Ovary (tissue), 10 donors: ENCODE measurements at places on chromosomes 5 and 9.

DNA sequence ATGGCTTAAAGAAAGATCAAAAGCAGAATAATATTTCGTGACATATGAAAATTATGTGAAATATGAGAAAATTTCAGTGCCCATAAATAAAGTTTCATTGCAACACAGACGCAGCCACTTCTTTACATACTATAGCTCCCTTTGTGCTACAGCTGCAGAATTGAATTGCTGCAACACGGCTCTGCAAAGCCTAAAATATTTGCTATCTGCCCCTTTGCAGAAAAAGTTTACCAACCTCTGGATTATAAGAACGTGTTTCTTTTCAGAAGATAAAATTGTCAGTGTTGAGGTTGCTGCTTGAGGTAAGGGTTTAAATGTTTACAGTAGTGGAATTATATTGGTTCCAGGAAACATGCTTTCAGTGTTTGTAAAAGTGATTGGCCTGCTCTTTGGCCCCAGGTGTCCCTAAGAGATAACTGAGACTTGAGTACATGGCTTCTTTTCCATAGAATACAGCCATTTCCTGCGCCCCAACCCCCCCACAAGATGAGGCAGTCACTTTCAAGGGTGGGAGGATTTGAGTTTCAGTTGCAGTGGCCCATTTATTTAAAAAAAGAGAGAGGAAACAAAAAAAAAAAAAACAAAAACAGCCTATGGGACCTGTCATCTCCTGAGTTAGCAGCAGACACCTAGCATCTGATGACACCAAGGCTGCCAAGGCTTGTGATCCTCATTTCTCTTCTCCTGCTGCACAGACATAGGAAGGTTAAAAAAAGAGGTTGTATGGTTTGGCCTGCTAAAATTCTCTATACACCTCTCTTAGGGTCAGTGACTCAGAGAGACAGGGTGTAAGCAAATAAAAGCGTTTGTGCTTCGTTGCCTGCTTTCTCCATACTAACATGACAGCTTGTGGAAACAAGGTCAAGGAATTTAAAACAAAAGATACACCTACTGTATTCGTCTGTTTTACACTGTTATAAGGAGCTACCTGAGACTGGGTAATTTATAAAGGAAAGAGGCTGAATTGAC lies 28.0 kb upstream of the HTR4 start:
- no peak for DNase-seq
- no peaks in the 10 kb centered on the region for H3K27me3 ChIP-seq
- no peak overlapping the region for H3K4me3 ChIP-seq
- H3K4me1 ChIP-seq, result no peaks in the 10 kb centered on the region

- no peaks in the 10 kb centered on the region for H3K4me1 ChIP-seq
- no peaks in the 10 kb centered on the region for H3K27me3 ChIP-seq
- DNase-seq, result no peak
- H3K4me3 ChIP-seq, result no peak overlapping the region
- no peak overlapping the region for H3K27ac ChIP-seq
These were observed 246.0 kb downstream of the GADD45G start for GRCh38 chr9:89850631-89851325.

- H3K27me3 ChIP-seq, result no peaks in the 10 kb centered on the region
- H3K27ac ChIP-seq, result no peak overlapping the region
- H3K36me3 ChIP-seq, result no peaks in the 10 kb centered on the region
- no peak for DNase-seq
These were observed 78.0 kb downstream of the ISOC1 start for GRCh38 chr5:129172580-129172979.

- DNase-seq, result no peak
- no peaks in the 10 kb centered on the region for H3K36me3 ChIP-seq
- H3K27ac ChIP-seq, result no peak overlapping the region
- H3K27me3 ChIP-seq, result no peaks in the 10 kb centered on the region
These were observed 23.9 kb downstream of the TPPP start for GRCh38 chr5:669111-669841.

- H3K36me3 ChIP-seq, result no peaks in the 10 kb centered on the region
- H3K4me1 ChIP-seq, result no peaks in the 10 kb centered on the region
- DNase-seq, result no peak
These were observed 262.9 kb upstream of the DMAC1 start for GRCh38 chr9:8062459-8062858.

DNA sequence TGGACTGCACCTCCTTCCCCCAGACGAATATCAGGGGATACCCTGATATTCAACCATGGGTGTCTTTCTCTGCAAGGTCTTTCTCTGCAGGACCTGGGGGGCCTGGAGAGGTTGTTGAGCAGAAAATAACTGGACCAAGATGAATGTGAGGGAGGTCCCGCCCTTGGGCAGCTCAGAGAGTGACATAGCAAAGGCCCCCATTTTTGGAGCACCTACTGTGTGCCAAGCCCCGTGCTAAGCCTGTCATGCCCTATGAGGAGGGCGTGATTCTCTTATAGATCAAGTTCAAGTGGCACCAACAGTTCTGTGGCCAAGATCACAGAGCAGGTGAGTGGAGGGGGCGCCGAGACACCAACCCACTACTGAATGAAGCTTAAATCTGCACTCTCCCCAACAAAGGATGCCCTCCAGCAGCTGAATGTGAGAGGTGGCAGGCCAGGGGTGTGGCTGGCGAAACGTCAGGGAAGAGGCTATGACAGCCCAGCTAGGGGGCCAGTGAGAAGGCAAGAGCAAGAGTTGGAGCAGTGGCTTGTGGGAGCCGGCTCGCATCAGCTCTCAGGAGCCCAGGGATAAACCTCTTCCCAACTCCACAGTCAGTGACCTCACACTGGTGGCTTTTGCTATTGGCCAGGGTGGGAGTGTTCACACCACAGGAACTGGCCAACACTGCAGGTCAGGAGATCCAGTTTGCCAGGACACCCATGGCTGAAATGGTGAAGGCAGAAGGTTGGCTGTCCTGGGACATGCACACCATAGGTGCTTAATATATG lies 5.3 kb downstream of the SARDH start:
- no peak overlapping the region for H3K4me3 ChIP-seq
- no peaks in the 10 kb centered on the region for H3K36me3 ChIP-seq
- H3K27ac ChIP-seq, result no peak overlapping the region
- peaks cover 6% of the 10 kb centered on the region for H3K4me1 ChIP-seq
- H3K27me3 ChIP-seq, result no peaks in the 10 kb centered on the region

DNA sequence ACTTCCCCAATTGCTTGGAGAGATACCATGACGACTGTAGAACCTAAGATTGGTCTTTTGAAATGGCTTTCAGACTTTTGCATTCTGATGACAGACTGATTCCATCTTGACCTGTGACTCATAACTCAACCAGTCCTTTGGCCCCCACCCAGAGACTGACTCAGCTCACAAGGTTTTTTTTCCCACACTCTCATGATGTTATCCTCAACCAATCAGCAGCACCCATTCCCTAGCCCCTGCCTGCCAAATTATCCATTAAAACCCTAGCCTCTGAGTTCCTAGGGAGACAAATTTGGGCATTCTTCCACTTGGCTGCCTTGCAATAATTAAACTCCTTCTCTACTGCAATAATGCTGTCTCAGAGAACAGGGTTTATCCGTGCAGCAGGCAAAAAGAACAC lies 1263.3 kb upstream of the CDH9 start:
- no peaks in the 10 kb centered on the region for H3K4me1 ChIP-seq
- no peak overlapping the region for H3K4me3 ChIP-seq
- no peak for DNase-seq
- H3K36me3 ChIP-seq, result no peaks in the 10 kb centered on the region
- H3K27ac ChIP-seq, result no peak overlapping the region

DNA sequence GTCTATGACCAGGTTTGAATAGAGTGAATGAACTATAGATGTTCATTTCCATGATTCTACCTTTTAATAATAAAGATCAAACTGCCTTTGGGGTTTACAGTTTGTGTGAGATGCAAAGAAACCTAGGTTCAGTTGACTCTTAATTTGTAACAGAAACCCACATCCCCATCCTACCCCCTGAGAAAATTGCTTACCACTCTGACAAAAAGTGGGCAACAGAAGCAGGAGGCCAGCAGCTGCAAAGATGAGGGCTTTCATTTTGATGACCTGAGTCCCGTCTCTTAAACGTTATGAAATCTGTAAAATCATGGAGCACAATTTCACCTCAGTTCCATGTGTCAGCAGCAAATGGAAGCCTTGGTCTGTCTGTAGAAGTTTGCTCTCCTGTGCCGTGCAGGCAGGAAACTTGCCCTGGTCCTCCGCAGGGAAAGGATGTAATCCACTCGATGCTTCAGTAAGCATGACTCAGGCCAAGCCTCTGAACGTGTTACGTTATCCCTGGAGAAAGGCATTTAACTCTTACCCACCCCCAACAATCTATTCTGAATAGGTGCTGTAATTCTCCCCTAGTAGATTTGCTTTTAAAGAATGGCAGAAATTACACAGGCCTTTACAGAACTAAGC lies at the start of gene F2RL2:
TSS of gene F2RL2 (minus strand) at position 431 of the 624 bp plus-strand sequence. CDS start at position 258, 173 bp downstream.
- no peaks in the 10 kb centered on the region for H3K4me1 ChIP-seq
- H3K36me3 ChIP-seq, result no peaks in the 10 kb centered on the region
- H3K27me3 ChIP-seq, result no peaks in the 10 kb centered on the region
- H3K4me3 ChIP-seq, result no peak within 1 kb of the TSS

DNA sequence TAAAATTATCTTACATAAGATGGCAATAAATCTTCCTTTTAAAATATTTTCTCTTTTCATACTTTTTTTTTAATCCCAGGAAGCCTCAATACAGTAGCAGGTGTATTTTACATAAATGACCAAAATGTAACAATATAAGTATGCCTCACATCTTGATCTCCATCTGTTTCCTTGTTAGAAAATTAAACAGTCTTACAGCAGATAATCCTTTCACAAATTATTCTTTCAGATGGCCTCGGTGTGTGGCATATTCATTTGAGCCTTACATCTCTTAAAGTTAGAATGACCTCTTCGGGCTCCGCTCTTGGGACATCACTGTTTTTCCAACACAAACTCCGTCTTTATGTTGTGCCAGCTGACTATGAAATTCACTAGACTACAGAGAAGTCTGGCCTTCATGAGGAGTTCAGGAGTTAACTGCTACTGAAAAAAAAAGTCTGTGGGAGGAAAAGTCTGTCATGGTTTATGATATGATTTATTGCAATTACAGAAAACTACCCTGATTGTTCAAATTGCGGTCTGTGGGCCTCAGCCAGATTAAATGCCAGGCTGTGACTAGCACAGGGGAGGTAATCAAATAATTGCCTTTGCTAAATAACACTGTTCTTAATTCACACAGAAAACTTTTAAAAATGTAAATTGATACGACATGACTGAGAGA lies 292.9 kb upstream of the PUM3 start:
- no peak overlapping the region for H3K4me3 ChIP-seq
- no peak for DNase-seq
- H3K27me3 ChIP-seq, result no peaks in the 10 kb centered on the region
- H3K36me3 ChIP-seq, result no peaks in the 10 kb centered on the region
- no peaks in the 10 kb centered on the region for H3K4me1 ChIP-seq

DNA sequence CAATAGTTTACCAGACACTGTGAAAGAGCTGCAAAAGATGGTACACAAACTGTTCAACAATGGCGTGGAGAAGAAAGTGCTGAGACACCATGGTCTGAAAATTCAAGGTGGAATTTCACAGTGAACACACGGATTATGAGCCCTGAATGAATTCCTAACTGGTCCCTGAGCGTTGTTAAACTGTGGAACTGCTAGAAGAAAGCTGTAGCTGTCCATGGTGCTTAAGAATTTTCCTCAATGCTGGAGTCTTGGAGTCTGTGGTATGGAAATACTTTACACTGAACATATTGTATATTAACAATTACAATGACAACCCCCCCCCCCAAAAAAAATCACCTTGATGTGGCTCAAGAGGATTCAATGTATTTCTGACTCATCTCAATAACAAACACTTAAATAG lies 68.5 kb downstream of the SLC24A2 start:
- no peak overlapping the region for H3K27ac ChIP-seq
- no peak for DNase-seq
- no peaks in the 10 kb centered on the region for H3K27me3 ChIP-seq
- no peak overlapping the region for H3K4me3 ChIP-seq
- H3K4me1 ChIP-seq, result no peaks in the 10 kb centered on the region
- no peaks in the 10 kb centered on the region for H3K36me3 ChIP-seq

GRCh38 chr5:37825334-37825915 lies 14.4 kb downstream of the GDNF start:
- H3K4me1 ChIP-seq, result no peaks in the 10 kb centered on the region
- no peak overlapping the region for H3K27ac ChIP-seq
- H3K36me3 ChIP-seq, result no peaks in the 10 kb centered on the region
- DNase-seq, result no peak
- H3K4me3 ChIP-seq, result no peak overlapping the region

DNA sequence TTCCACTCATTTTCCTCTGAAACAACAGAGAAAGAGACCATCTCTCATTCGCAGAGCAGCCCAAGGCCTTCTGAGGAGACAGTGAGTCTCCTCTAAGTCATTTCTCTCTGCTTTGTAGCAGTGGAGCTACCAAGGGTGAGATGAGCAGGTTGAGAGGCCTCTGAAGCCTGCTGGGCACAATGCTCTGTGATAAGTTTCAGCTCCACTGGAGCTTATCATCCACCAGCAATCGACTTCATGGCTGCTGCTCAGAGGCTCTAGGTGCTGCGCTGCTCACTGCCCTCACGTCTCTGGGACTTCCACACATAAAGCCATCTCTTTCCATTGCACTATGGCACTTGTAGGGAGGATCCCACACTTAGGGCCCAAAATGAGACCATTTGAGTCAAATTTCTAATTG lies 96.3 kb downstream of the CMYA5 start:
- no peak overlapping the region for H3K27ac ChIP-seq
- no peaks in the 10 kb centered on the region for H3K27me3 ChIP-seq
- DNase-seq, result no peak
- no peak overlapping the region for H3K4me3 ChIP-seq
- H3K4me1 ChIP-seq, result no peaks in the 10 kb centered on the region
- H3K36me3 ChIP-seq, result no peaks in the 10 kb centered on the region

DNA sequence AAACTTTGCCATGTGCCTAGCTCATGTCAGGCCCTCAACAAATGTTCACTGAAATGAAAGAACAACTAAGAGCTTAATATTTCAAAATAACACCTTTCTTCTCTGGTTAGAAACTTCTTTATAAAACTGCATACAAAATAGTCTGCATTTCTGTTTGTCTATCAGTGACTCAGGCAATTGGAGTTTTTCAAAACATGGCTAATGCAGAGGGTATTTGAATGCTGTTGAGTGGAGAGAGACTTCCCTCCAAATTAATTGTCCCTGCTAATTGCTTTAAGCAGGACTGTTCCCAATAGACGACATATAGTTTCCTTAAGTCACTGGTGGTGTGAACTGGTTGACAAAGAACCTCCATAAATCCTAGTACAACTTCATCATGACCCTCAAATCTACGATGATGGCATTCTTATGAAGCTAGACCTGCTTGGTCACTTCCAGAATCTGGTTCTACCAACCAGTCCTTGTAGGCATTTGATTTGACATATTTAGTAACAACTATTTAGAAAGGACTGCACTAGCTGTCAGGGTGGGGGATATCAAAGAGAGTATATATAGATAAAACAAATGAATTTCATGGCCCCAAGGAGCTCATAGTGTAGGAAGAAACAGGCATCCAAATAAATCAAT lies 84.5 kb downstream of the PRLR start:
- H3K36me3 ChIP-seq, result no peaks in the 10 kb centered on the region
- no peak overlapping the region for H3K27ac ChIP-seq
- H3K4me3 ChIP-seq, result no peak overlapping the region
- no peaks in the 10 kb centered on the region for H3K27me3 ChIP-seq

DNA sequence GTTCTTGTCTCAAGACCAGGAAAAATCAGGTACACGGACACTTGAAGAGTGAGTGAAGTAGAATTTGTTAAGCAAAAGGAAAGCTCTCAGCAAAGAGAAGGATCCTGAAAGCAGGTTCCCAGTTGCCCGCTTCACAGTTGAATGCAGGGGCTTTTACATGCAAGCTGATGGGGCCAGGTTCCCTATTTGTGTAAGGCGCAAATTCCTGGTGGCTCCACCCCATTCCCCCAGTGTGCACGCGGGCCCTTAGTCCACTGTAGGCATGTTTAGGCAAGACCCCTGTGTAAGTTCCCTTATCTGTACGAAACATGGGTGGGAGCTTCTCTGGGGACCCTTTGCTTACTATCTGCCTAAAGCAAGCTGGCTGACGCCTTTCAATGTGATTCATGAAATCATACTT lies 2.7 kb upstream of the AGTPBP1 start:
- no peaks in the 10 kb centered on the region for H3K36me3 ChIP-seq
- H3K27ac ChIP-seq, result no peak overlapping the region
- no peak overlapping the region for H3K4me3 ChIP-seq
- no peaks in the 10 kb centered on the region for H3K4me1 ChIP-seq
- H3K27me3 ChIP-seq, result no peaks in the 10 kb centered on the region
